ENCODE measurements at places on chromosomes 5 and 9.
A peak's percentile ranks its signal among the peaks of the same experiment; 100 is the strongest.

DNA sequence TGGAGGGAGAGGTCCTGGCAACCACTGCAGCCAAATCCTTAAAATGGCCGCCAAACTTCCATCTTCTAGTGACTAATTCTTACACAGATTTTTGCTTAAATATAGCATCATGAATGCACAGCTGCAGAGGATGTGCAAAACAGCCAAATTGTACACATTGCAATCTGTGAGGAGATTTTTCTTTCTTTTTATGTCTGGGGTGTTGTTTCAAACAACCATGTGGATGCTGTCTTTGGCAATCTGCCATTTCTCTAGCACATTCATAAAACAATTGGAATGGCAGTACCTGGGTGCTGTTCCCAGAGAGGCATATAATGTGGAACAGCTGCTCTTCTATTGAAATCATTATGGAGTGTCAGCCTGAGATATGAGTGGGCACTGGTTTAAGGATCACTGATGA lies 1082.9 kb upstream of the SEMA6A start:
- no peak for DNase-seq

DNA sequence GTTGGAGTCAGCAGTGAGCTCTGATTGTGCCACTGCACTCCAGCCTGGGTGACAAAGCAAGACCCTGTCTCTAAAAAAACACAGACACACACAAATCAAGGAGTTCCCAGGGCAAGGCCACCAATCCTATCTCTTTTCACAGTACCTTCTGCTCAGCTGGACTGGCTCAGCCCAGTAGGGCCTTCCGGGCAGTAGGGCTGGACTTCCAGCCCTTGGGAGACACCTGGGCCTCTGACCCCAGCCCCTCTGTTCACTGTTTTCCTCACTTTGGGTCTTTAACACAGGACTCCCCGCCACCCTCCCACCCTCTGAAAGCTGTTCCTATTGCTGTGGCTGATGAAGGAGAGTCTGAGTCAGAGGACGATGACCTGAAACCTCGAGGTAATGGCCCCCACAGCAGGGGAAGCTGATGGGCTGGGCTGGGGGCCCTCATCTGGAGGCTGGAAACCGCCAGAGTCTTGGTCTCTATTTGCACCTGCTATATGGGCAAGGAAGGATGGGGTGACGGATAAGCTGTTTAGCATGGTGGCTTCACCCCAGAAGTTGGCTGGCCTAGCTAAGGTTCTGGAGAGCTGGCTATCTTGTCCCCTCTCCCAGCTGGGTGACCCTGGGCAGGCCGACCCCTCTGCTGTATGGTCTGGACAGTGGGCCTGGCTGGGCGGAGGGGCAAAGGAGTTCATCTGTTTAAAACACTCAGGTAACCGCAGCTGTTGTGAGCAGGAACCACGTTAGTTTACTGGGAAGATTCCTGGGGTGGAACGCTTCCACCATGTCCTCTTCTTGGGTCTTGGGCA lies 25.6 kb downstream of the USP20 start:
- no peak for DNase-seq

DNA sequence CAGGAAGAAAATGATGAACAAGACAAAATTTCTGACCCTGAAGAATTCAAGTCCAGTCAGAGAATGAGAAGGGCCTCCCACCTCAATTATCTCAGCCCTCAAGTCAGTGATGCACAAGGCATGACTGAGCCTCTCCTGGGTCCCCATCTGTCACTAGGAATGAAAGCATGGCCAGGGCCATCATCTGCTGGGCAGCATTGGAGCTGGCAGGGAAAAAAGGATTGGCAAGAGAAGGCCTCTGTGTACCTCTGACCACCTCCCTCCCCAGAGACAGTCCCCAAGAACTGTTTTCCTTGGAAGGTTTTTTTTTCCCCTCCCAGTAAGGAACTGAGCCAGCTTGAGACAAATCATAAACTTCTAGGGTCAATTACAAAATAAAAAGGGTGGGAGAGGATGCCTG lies 76.7 kb downstream of the KLHL3 start:
- DNase-seq = no peak

DNA sequence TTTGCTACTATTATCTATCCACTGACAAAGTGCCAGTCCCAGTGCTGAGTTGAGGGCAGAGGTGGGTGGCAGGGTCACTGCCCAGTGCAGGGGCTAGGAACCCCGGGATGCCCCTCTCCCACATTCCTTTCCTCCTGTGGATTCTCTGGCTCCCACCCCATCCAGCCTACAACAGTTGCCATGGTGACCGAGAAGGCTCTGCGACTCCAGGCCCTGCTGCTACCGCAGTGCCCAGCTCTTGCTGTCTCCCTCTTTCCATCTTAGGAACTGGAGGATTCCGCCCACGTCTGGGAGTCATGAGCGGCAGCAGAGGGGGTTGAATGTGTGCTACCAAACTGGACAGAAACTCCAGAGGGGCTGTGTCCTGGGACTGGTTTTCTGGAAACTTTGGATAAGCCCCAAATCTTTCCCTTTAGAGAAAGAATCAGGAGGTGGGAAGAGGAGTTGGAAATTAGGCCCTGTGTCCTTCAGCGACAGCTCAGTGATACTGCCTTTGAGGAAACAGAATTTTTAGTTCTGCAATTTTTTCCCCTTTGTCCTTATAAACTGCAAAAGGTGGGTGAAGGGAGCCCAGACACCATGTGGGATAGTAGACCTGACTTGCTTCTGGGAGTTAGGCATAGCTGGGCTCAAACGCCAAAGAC lies 20.7 kb upstream of the C5orf47 start:
- no peak for DNase-seq

DNA sequence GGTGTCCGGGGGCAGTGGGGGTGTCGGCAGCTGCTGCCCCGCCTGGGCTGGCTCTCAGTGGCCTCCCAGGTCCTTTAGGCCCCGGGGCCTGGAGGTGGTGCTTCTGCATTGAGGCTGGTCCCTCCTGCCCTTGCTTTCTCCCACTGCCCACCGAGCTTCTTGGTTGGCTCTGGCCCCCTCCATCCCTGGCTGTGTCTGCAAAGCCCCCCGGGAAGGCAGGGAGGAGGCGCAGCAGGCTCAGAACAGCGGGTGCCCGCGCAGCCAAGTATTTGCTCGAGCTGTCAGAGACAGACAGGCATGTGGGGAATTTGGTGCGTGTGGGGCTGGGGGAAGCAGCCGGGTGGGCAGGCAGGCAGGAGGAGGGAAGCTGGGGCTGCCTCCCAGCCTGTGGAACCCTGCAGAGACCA lies 11.5 kb downstream of the CXXC5 start:
- DNase-seq = no peak

- no peak for DNase-seq
These were observed 66.2 kb downstream of the PLPPR1 start for GRCh38 chr9:101094686-101095085.

GRCh38 chr5:133531178-133531577 lies 81.2 kb downstream of the FSTL4 start:
- no peak for DNase-seq

- no peak for DNase-seq
These were observed 522.2 kb downstream of the ACTL7B start for GRCh38 chr9:108333530-108333983.

DNA sequence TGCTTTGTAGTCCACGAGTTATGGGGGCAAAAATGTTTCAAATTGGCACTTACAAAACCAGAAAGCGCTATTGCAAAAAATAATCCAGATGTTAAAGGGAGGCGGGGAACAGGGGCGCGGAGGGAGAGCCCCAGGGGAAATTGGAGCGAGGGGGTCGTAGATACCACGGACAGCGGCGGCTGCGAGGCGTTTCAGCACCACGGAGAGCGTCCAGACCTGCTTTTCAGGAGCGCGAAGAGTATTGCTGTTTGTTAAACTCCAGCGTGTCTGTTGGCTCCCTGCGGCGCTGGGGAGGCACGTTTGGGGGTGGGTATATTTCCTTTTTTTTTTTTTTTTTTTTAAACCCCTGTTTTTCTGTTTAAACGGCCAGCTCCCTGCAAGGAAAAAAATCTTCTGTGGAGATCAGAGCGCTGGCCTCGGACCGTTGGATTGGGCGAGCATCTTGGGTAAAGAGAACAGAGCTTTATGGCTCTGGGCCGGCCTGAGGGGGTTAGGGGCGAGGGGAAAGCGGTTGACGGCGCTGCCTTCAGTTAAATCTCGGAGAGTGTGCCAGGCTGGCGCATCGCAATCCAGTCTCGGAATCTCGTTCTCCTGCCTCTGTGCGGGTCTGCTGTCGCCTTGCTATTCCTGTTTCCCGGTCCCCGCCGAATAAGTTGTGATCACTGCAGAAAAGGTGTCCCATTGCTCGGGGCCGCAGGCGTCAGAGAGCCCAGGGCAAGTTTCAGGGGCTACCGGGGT lies at the start of gene GLRA1:
Gene GLRA1, minus strand, starts transcription at position 288 of the 738 bp plus-strand sequence. CDS start 302 bp downstream, outside the sequence.
- peak; percentile 24 for DNase-seq

GRCh38 chr5:31469886-31470285 lies 62.0 kb downstream of the DROSHA start:
- no peak for DNase-seq

DNA sequence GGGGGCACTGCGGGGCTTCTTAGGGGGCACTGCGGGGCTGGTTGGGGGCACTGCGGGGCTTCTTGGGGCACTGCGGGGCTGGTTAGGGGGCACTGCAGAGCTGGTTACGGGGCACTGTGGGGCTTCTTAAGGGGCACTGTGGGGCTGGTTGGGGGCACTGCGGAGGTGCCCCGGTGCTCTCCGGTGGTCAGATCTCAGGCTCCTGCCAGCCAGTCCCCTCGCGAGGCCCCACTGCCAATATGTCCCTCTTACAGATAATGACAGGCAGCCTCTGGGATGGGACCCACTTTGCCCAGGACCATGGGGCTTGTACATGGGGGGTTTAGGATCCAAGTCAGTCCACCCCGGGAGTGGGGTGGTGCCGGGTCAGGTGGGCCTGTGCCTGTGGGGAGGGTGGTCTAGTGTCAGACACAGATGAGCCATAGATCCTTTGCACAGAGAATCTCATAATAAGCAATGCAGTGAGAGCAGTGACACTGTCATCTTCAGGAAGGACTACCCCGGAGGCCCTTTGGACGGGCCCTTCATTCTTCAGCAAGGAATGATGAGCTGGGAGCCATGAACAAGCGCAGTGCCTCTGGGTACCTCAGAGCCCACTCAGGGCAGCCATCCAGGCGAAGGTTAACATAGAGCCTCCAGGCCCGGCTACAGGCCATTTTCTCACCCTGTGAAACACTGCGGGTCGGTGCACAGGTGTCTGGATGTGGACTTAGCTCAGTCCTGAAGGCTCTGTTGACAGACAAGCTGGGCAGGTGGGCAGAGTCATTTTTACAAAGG lies 38.2 kb downstream of the COL5A1 start:
- no peak for DNase-seq

- DNase-seq = no peak
These were observed 20.5 kb upstream of the IFNK start for GRCh38 chr9:27503623-27504022.

DNA sequence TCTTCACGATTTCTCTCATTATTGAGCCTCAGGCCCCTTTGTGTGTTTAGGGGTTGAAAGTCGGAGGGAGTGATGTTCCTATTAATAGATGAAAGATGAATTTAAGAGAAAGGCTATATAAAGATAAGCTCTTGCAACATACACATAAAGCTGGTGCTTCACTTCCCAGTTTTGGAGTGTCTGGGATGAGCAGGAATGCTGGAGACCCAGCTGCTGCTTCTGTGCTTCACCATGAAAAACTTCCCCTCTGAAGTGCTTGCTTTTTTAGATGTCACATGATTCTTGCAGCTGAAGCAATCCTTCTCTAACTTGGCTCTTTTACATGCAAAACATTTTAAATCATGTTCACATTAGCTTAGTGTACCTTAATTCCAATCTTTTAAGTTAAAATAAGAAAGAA lies 19.7 kb upstream of the SNCAIP start:
- no peak for DNase-seq

DNA sequence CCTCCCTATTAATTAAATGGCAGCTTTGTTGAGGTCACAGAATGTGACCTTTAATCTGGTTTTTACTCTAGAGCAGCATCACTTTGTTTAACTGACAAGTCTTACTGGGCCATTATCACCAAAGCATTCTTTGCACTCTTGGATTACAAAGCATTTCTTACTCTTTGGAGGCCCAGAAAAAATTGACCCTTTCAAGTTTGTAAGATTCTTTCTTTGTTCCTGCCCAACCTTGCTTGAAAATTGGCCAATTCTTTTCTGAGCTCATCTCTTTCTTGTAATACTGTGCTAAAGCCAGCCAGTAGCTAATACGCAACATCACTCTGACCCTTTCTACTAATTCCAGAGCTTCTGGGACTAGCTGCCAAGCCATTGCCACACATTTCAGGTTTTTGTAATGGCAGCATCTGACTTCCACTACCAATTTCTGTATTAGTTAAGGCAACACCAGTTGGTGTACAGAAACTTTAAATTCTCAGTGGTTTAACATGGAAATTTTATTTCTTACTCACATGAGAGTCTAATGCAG lies 131.6 kb downstream of the PRDM6 start:
- no peak for DNase-seq

DNA sequence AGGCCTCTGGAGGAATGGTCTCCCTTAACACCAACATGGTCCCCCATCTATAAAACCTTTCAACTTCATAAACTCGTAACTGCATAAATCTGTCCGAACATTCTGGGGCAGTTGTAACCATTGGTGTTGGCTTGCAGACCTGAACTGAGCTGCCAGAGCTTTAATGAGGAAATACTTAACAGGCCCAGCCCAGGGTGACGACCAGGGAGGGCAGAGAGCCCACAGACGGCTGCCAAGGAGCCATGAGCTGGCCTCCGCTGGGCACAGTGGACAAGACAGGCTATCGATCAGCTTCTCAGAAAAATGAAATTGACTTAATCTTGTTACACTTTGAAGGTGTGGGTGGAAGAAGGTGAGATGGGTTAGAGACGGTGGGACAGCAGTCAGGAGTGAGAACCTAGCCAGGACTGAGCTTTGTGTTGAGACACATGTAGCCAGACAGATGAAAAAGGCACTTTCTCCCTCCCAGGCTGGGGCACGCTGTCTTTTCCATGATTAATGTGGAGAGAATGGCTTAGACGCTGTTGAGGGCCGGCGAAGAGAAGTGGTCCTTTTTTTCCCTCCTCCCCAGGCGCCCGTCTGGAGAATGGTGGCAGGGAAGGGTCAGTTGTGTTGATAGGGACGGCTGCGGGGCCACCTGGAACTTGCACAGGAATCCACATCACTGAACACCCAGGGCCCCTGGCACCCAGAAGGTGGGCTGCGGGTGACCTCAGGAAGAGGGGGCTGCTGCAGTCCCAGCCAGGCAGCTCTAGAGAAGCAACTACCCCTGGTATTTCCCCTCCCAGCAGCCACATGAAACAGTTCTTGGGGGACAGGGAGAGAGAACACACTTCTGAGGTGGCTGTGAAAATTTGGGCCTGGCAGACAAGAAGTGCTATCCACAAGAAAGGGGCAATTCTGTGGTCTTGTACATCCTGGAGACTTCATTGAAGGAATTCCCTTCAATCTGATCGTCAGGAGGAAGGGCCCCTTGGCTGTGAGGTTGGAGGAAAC lies 27.3 kb upstream of the TCOF1 start:
- DNase-seq = no peak
